ENCODE measurements at places on chromosomes 11 and 22.

GRCh38 chr22:45130891-45131290 lies 32.8 kb upstream of the NUP50 start:
- DNase-seq = no peak

GRCh38 chr11:69076129-69076791 lies 27.5 kb downstream of the TPCN2 start:
- peak; percentile 68 for DNase-seq

- peak; percentile 80 for DNase-seq
Measured at GRCh38 chr11:124315052-124315451, 1.3 kb upstream of the OR8D1 start.

DNA sequence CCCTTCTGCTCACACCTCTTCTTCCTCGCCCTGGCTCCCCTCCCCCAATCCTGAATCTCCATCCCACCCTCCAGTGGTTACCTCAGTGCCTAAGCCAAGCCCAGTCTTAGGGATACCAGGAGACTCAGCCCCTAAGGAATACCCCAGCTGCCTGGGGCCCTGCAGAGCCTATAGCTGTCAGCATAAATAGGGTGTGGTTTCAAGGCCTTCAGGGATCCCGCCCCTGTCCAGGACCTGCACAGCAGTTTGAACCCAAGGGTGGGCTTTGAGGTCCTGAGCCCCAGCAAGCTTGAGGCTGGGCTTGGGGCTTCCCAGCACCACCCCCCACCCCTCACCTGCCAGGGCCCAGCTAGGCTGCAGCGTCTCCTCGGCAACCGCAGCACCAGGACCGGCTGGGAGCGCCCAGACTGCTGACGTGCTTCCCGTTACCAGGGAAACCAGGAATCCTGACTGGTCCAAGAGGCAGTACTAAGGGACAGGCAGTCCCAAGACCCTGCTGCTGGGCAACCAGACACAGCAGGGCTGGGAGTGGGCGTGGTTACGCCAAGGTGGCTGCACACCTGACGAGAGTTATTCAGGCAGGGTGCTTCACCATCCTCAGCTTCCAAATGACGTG lies 13.7 kb downstream of the APBB1 start:
- DNase-seq = no peak

GRCh38 chr11:73366265-73366610 lies 10.0 kb upstream of the RELT start:
- no peak for DNase-seq

GRCh38 chr11:57552479-57552878 lies 15.0 kb downstream of the UBE2L6 start:
- no peak for DNase-seq

GRCh38 chr11:105179542-105180278 lies 40.1 kb upstream of the CARD18 start:
- DNase-seq = no peak

GRCh38 chr22:49424893-49425270 lies 402.8 kb downstream of the BRD1 start:
- no peak for DNase-seq

DNA sequence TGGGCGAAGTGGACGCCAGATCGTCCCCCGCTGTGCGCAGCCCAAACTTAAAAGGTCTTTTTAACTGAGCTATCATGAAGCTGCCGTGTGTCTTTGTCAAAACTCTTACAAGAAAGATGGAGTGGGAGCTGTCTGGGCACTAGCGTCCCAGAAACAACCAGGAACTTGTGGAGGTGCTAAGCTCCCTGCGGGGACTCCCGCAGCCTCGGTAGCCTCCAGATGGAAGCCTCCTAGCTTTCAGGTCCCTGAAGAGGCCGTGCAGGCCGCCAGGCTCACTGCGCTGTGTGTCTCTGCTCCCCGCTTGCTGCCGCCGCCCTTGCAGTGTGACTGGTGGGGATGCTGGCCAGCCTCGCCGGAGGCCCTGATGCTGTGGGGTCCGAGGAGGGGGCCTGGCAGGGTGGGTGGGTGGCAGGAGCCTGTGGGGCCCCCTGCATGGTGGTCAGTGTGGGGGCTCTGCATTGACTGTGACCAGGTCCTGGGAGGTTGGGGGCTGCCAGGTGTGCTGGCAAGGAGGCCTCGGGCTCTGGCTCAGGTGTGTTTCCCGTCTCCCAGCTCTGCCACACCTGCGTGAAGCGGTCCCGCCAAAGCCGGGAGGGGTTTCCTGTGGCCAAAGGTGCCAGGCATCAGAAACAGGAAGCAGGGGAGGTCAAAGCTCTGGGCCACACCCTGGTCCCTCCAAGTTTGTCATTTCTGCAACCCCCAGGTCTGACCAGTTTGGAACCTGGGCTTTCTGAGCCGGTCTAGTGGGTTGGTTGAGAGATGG lies 1.2 kb downstream of the TRABD start:
- DNase-seq = peak; percentile 25

DNA sequence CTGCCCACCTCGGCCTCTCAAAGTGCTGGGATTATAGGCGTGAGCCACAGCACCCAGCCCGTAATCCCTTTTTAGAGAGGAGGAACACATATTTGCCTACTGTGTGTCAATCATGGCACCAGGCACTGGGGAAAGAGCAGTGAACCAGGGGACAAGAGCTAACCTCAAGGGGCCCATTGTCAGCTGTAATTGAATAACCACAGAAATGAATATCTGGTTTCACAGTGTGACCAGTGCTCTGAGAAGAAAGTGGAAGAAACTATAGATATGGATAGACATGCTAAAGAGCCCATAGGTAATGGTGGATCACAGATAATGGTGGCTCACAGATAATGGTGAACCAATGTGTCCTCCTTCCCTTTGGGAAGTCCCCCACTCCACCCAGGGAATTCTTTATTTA lies 8.6 kb upstream of the KCTD14 start:
- no peak for DNase-seq

DNA sequence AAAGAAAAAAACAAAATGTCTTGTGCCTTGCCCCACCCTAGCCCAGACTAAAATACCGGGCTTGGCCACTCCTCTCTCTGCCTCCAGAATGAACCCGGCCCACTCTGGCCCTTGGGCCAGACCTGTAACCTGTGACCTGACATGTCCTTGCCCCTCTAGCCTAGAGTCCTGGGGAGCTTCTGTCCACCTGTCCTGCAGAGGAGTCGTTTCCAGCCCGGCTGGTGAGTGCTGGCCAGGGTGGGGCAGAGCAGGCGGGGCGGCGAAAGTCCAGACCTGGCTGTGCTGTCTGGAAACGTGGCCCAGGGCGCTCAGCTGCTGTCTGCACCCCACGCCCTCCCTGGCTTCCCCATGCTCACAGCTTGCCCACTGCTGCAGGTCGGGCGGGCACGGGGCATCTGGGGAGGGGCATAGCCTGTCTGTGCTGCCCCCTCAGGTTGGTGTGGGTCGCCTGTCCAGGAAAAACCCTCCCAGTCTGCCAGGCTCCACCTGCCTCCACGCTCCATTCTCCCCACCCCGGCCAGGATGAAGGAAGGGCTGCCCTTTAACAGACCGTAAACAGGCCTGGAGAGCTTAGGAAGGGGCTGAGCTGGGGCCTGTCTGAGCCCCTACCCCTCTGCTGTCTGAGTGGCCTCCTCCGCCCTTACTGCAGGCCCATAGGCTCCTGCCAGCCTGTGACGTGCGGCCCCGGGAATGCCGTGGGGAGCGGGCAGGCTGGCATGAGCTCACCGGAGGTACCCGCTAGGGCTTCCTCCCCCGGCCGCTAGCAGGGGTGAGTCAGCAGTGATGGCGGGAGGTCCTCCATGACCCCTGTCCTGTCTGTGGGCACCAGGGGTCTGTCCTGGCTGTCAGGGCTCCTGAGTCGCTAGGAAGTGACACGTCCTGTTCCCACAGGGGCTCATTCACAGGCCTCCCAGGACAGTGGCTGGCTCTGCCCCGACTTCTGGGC lies 1.9 kb downstream of the CD151 start:
- peak; percentile 69 for DNase-seq

- DNase-seq = no peak
Measured at GRCh38 chr11:62069986-62070919, 53.6 kb upstream of the INCENP start.

- peak; percentile 47 for DNase-seq
Measured at GRCh38 chr11:102733232-102733875, 8.6 kb upstream of the MMP8 start.

- no peak for DNase-seq
Measured at GRCh38 chr11:90803831-90804230, 581.0 kb upstream of the CHORDC1 start.

DNA sequence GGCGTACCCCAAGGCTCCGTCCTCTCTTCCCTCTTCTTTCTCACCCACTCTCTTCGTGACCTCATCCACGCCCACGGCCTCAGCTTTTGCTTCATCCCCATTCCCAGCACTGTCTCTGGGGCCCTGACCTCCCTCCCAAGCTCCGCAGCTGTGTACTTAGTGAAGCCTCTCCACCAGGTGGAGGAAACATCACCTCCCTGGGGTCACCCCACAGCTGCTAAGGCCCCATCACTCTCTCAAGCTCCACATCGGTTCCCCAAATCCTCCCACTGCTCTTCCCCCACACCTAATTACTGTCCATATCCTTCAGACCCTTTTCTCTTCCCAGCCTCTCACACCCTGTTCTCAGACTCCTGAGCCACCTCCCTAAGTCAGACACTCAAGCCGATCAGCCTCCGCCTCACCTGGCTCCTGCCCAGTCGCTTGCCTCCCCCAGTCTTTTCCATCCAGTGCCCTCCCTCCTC lies 7.9 kb upstream of the SYT7 start:
- peak; percentile 42 for DNase-seq

DNA sequence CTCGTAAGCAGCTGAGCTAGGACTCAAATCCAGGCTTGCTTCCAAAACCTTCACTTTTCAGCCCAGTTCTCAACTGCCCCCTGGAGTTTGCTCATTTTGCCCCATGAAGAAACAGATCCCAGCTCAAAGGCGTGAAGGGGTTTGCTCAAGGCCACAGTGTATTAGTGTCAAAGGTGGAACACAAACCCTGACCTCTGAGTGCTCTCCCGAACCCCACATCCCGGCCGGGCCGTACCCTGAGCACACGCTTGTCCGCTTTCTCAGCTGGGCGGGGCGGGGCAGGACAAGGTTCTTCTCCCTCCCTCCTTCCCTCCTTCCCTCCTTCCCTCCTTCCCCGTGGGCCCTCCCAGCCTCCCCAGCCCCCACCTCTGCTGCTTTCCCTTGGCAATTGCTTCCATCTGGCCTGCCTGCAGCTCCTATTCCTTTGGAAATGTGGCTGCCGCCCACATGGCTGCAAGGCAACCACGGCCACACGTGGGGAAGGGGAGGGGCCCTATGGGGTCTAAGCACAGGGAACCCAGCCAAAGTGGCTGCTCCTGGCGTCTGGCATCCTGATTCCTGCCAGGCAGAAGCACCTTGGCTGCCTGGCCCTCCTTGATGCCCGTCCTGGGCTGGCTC lies 4.1 kb downstream of the ST3GAL4 start:
- peak; percentile 37 for DNase-seq

DNA sequence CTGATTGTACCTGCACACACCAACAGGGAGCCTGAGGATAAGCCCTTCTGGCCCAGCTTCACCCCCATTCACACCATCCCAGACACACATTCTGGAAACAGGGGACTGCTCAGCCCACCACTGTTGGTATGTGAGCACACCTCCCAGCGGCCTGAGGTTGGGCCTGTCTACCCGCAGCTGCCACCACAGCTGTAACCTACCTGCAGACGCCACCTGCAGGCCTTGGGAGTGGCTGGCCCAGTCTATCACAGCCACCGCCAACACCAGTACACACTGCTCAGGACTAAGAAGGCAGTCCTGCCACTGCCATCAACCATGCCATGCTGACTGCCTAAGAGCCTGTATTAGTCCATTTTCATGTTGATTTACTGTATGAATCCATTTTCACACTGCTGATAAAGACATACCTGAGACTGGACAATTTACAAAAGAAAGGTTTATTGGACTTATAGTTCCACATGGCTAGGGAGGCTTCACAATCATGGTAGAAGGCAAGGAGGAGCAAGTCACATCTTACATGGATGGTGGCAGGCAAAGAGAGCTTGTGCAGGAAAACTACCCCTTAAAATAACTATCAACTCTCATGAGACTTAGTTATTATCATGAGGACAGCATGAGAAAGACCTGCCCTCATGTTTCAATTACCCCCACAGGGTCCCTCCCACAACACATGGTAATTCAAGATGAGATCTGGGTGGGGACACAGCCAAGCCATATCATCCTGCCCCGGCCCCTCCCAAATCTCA lies 30.6 kb downstream of the RSF1 start:
- no peak for DNase-seq
